IPS-NIHi11 (cell line): ENCODE measurements at places on chromosomes 12 and 14.
A peak's percentile ranks its signal among the peaks of the same experiment; 100 is the strongest.

DNA sequence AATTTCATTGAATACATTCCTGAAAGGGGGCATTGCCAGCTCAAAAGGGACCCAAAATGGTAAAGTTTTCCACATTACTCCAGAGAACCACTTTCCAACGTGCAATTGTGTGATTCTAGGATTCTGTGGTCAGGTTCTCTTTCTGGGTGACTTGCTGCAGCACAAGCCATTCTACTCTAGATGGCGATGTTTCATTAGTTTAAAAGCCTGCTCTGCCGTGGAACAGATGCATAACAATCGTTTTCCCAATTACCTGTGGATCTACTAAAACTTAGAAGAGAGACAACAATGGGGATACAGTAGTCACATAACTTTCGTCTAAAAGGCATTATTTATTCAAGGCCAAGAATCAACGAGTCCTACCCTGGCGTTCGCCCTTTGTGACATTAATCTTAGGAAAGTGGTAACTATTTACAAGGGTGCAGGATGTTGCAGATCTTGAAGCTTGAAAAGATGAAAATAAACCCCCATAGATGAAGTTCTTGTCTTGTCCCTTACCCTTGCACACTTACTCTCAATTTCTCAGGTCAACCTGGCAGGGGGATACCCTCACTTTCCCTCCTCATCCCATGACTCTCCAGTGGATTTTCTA, 400.9 kb downstream of the SNAPC1 start:
- DNase-seq, result peak; percentile 73

DNA sequence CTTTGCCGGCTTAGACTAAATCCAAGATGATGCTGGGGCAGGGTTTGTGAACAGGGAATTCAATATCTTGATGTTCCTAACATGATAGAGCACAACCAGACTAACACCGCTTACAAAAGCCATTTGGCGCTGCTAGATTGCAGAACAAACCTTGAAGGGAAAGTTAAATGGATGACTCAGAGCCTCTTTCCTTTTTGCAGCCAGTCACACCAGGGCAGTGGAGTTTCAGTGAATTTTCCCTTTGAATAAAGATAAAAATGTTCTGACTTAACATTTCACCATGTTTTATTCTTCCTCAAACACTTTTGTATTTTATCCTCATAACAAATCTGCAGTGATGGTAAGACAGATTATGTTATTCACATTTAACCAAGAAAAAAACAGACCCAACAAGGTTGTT, 47.3 kb downstream of the PDE6H start:
- no peak for DNase-seq

DNA sequence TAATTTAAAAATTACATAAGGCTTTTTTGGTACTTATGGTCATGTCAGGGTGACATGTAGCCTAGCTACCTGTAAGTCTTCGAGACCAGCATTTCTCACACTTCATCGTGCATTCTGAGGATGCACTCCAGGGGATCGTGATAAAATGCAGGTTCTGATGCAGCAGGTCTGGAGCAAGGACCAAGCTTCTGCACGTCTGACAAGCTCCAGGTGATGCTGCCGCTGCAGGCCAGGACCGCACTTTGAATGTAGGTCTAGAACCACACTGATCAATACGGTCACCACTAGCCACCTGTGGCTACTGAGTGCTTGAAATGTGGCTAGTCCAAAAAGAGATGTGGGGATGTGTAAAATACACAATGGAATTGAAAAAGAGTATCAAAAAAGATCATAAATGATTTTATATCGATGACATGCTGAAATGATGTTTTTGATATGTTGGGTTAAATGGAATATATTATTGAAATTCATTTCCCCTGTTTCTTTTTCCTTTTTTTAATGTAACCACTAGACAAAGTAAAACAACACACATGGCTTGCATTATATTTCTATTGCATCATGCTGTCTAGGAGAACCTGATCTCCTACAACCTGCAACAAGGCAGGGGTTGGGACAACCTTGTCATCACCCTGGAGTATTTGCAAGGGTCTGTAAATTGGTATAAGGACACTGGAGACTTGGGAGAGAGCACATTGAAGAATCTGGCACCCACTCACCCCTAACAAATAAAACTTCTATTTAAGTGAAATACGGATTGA, 142.4 kb downstream of the DPF3 start:
- no peak for DNase-seq

- no peak for DNase-seq
Observed at GRCh38 chr12:24049728-24050127, 100.3 kb upstream of the SOX5 start.

- peak; percentile 38 for DNase-seq
Observed at GRCh38 chr14:72617391-72618031, 276.4 kb downstream of the DPF3 start.

- no peak for DNase-seq
Observed at GRCh38 chr14:64467566-64467965, 2.3 kb downstream of the AKAP5 start.

- DNase-seq, result no peak
Observed at GRCh38 chr12:11727133-11727664, 77.7 kb downstream of the ETV6 start.

GRCh38 chr14:59585891-59586554, 9.4 kb upstream of the CCDC175 start:
- DNase-seq, result no peak

GRCh38 chr12:26643532-26644315, 189.3 kb downstream of the ITPR2 start:
- peak; percentile 30 for DNase-seq

DNA sequence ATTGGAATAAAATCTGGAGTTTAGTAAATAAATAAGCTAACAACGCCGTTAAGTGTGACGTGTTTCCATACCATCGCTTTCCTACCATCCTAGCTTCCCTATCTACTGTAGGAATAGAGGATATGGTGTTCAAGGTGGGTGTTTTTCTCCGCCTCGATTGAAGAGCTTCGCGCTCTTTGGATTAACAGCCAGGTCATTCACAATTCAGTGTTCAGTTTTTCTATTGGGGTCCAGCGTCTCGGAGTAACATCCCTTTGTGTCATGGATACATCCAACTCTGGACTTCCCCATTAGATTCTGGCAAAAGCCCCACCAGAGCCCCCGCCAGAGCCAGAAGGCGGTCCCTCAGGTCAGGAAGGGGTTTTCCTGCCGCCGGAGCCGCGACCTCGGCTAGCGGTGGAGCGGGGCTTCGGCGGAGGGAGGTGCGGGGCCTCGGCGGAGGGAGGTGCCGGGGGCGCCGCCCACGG, 1.2 kb upstream of the SRGAP1 start:
- no peak for DNase-seq

DNA sequence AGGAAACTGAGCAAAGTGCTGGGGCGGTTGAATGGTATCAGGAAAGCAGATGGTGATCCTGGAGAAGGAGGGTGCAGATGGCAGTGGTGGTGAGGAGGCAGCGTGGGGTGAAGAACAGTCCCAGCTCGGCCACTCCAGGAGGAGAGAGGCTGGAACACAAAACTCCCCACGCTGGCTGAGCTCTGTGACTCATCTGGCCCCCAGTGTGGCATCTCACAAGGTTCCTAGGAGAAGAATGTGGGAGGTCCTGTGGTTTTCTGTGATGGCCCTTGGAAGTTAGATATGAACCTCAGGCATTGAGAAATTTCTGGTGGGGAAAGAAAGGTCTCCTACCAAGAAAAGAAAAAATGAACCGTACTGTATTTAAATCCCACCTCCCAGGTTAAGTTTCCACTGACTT, 8.0 kb upstream of the NRXN3 start:
- DNase-seq, result no peak

DNA sequence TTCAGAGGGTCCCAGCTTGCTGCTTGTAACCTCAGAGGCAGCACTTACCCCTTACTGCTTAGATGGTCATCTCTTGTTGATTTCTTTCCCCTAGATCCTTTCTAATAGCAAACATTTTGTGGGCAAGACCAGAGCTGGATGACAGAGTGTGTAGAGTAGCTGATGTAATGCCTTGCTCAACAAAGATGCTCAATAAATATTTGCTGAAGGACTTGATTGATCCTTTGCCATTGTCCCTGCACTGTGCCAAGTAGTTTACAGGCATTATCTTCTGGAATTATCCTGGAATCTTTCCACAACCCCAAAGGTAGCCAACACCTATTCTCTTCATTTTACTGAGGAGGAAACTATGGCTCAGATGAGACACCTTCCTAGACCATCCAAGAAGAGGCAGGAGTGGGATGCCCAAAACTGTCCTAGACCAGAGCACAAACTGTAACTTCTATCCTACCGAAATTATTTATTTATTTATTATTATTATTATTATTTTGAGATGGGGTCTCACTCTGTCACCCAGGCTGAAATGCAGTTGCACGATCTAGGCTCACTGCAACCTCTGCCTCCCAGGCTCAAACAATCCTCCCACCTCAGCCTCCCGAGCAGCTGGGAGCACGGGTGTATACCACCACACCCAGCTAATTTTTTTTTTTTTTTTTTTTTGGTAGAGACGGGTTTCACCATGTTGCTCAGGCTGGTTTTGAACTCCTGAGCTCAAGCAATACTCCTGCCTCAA, 1.4 kb downstream of the MMAB start:
- no peak for DNase-seq

- DNase-seq, result no peak
Observed at GRCh38 chr14:52380294-52380693, 66.2 kb downstream of the PTGER2 start.

GRCh38 chr12:132264086-132265010, 65.0 kb downstream of the GALNT9 start:
- peak; percentile 74 for DNase-seq

GRCh38 chr12:103833095-103833775, 7.8 kb downstream of the NT5DC3 start:
- DNase-seq, result no peak

DNA sequence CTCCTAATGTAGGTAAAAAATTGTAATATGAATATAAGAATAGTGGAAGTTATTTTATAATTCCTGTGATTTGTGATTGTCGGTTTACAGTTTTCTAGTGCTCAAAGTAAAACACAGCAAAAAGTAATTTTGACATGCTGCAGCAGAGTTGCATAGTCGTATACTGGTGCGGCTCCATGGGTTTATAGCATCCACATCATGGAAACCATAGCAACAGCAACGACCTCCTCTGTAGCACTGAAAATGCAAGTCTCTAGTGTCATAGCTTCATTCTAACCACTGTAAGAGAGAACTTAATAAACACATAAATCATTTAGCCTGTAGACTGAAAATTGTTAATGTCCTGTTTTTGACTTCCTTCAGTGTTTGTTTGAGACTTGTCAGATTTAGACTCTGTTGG, 574.3 kb downstream of the KCNH5 start:
- no peak for DNase-seq
